ENCODE measurements at places on chromosomes 2 and 18.

- DNase-seq: peak; percentile 23
Observed at GRCh38 chr2:241882091-241882625, 12.6 kb downstream of the RTP5 start.

DNA sequence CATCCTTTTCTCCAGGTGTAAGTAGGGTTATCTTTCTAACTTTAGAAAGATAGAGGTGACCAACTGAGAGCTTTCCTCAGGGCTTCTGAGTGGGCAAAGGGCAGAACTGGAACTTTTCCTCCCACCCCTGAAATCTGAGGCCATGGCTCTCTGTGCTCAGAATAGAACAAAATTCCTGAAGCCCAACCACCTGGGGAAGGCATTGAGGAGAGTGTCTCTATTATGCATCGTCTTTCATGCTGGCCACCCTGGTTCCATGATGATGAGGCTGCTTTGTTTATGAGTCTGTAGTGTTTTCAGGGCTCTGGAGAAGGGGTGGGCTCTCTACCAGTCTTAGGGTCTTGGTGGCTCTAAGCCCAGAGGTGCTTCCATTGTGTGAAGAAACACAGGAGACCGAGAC, 30.7 kb upstream of the IL1R1 start:
- no peak for DNase-seq

DNA sequence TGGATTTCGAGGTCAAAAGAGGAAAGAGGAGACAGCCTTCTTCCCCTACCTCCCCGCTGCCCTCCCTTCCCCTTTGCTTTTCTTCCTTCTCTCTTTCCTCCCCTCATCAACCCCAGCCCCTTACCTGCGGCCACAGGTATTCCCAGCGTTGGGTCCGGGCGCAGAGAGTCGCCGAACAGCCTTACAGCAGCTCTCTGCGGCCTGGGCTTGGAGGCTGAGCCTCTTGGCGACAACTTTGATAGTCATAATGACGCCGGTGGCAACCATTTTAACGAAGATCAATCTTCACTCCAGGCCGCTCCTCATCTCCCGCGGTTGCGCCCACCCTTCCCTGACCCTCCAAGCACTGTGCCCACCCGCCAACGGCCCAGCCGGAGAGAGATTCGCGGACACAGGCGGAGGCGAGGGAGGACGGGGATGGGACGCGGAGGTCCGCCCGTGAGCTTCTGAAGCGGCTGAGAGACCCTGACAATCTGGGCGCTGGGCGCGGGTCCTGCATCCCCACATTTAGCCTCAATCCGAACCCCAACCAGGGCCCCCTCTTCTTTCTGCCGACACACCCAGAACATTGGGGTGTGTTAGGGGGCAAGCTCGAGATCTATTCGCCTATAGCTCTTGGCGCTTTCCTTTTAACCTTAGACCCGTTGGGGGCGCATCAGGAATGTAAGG, 1.5 kb upstream of the EVX2 start:
- no peak for DNase-seq

GRCh38 chr2:35447215-35447614, 908.4 kb upstream of the CRIM1 start:
- no peak for DNase-seq

- DNase-seq: no peak
Observed at GRCh38 chr2:131425231-131425941, 50.5 kb upstream of the TUBA3D start.

DNA sequence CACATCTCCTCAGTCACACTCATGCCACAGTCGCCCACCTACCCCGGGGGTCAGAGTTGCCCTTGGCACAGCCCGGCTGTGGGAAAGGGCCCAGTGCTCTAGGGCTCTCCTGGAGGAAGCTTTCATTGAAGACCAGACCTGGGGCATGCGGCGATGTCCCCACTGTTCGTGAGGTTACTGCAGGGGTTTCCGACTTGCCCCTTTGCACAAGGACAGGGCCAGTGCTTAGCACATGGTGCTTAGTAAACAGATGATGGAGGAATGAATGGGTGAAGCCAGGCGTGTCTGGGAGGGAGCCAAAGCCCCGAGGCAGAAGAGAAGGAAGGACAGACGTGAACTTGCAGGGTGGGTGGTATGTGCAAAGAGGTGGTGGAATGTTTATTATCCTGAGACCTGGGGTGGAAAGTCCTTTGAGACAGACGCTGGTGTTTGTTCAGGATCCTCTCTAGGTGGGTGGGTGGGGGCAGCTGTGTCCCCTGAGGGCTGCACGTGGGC, 205.9 kb upstream of the ARL4C start:
- no peak for DNase-seq

- no peak for DNase-seq
Observed at GRCh38 chr2:120824246-120824645, 88.6 kb downstream of the GLI2 start.

DNA sequence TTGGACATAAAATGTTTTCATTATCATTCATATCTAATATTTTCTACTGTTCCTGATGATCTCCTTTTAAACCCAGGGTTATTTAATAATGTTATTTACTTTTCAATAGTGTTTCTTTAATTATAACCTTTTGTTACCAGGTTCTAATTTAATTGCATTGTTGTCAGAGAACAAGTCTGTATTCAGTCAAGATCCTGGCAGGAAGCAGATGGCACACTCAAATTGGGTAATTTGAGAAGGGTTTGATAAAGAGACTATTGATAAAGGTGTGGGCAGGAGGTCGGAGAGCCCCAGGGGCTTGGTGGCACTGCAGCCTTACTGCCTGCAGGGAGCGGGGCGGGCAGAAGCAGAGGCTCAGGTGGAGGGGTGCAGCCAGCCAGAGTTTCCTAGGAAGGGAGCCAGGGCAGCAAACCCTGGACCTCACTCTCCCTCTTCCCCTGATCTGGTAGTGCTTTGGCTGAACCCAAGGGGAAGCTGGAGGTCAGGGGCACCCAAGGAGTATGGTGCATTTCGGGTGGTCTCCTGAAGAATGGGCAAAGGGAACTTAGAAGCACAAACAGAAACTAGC, 2.3 kb upstream of the KIF1A start:
- DNase-seq: no peak

DNA sequence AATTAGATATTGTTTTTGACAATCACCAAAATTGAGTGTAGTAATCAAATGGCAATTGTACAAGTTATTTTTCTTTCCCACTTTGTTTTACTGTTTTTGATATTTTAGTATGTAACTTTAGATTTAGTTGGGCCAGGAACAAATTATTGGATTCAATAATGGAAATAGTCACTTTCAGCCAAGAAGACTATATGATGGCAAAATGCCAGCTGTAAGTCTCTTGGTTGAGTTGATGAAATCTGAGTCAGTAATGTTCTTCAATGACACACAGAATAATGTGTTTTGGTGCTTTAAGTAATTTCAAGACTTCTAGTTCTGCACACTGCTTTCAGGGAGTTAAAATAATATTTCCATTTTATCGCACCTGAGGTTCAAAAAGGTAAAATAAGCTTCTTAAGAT, 2022.0 kb upstream of the CELF4 start:
- DNase-seq: peak; percentile 48

DNA sequence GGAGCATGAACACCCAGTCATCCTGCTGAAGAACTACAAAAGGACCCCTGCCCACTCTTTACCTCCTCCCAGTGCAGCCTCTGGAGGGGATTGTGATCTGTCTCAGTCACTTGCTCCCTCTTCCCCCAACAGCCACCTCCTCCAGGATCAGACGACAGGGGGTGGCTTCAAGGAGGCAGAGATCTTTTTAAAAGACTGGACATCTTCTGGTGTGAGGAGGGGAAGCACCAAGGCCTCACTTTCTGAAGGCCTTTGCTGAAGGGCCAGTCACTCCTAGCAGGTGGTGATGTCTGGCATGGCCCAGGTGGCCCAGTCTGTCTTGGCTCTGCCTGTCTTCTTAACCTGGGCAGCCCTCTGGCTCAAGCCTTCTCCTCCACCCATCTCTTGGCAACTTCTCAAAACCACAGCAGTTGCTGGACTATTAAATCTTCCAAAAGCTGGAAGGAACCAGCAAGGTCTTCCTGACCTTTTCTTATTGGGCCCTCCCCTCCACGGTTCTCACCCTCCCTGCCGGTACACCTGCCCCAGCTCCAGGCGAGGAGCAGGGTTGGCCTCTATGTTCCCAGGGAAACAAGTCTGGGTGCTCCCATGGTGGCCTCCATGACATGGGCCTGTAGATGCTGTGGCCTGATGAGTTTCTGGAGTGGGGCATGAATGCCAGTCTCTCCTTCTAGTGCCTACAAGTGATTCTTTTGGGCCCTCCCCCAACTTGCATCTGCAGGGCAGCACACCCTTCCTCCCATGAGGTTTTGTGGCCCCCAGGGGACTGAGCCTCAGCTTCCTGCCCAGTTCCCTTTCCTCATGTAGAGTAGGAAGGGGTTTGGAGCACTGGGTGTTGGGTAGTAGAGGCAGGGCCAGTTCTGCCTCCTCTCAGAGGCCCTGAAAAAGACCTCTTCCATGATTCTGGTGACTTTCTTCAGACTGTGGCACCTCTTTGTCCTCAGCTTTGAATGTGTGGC, 5.0 kb upstream of the ATP6V1B1 start:
- DNase-seq: no peak

DNA sequence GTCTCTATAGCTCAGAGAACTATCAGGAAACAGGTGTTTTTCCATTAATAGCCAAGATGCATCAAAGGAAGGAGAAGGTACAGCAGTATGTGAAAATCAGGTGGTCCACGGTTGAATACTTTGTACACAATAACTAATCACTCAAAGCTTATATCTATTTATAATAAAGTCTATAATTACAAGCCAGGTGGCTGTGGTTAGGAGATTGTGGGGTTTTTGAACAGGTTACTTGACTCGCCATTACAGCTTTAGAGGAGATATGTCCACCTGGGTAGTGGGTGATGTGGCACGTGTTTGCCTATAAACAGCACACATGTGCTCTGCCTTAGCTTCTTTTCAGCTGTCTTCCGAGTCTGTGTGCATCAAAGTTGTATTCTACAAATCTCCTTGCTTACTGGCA, 892.2 kb upstream of the ZEB2 start:
- DNase-seq: no peak

DNA sequence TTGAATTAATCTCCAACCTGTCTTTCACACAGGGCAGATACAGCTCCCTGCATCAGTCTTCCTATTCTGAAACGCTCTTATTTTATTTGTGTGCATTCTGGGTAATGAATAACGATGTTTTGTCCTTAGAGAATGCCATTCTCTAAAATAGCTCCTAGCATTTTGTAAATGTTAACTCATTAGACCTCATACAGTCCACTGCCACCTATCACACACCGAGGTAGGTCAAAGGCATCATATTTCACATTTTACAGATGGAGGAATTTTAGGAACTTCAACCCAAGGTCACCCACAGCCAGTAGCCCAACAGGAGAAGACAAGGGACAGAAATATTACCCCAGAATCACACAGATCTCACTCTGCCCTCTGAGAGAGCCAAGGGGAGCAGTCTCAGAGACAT, 455.4 kb upstream of the GYPC start:
- DNase-seq: no peak

DNA sequence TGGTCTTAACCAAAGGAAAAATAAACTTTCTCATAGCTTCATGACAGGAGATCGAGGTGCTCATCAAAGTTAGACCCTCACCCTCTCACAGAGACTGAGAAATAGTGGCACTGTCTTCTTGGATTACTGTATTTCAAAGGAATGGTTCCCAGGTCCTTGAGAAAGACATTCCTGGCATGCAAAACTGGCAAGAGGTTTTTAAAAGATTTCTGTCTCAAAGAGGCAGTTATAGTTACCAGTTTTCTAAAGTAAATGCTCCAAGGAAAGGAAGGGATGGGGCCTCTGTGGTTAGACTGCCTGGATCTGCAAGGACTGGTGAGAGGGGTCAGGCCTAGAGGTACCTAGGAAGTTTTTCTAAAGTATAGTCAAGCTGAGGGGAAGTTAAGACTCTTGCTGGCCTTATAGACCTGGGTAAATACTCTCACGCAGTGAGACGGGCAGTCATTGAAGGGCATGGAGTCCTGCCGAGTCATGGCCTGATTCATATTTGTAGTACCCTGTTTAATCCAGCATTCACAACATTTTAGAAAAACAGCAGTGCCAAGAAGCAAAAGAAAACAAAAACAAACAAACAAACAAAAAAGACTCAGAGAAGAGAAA, 226.1 kb downstream of the DOK6 start:
- peak; percentile 4 for DNase-seq

DNA sequence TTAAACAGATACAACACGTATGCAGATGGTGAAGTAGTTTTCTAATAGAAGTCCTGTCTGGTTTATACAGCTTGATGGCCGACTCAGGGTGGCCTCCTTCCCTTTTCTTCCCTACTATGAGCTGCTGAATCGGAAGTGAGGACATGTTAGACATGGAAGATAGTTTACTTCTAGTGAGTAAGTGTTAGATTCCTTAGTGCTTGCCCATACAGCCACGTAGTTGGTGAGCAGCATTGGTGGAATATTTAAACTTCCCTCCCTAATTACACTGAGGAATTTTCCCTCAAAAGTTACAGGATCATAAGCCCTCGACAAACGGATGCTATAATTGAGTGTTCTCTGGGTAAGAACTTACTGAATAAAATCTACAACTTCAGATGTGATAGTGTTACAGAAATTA, 52.1 kb downstream of the RHBDD1 start:
- peak; percentile 59 for DNase-seq

DNA sequence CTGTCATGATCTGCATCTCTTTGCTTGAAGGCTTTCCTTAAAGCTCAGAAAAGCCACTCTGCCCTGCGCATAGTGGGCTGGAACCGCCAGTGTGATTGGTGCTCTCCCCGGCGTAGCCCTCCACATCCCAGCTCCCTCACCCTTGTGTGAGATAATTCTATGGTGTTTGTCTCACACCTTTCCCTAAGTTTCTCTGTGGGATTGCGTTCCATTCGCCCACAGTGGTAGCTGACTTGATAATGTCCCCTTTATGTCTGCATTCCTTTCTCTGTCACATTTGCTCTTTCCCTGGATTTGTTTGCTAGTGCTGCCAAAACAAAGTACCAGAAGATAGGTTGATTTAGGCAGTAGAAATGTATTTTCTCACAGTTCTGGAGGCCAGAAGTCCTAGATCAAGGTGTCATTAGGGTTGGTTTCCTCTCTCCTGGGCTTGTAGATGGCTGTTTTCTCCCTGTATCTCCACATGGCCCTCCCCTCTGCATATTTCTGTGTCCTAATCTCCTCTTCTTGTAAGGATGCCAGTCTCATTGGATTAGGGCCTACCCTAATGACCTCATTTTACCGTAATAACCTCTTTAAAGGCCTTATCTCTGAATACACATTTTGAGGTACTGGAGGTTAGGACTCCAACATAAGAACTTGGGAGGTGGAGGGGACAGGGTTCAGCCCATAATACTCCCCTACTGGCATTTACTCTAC, 7.4 kb upstream of the TMEM87B start:
- DNase-seq: no peak

DNA sequence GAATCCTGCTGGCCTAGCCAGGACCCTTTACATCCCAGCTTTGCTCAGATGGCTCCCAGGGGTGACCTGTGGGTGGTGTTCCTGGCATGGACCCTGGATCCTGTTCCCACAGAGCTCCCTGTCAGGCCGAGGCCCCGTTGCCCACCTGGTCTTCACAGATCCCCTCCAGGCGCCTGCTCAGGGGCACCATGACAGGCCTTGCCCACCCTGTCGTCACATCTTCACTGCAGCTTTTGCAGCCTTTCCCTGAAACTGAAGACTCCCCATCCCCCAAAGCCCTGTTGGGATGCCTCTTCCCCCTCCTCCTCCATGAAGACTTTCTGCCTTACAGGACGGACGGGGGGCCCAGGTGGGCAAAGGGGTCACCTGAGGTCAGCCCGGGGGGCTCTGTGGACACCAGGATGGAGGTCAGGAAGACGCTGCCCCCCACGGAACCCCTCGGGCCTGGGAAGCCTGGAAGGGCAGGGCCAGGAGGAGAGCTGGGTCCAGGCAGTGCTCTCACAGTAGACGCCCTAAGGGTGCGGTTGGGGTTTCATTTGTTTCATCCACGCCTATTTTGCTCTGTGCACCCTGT, 13.0 kb upstream of the KIF1A start:
- DNase-seq: no peak

- DNase-seq: peak; percentile 22
Observed at GRCh38 chr2:181978351-181979150, 7.1 kb upstream of the PPP1R1C start.
